ENCODE measurements at places on chromosomes 5 and 9.

DNA sequence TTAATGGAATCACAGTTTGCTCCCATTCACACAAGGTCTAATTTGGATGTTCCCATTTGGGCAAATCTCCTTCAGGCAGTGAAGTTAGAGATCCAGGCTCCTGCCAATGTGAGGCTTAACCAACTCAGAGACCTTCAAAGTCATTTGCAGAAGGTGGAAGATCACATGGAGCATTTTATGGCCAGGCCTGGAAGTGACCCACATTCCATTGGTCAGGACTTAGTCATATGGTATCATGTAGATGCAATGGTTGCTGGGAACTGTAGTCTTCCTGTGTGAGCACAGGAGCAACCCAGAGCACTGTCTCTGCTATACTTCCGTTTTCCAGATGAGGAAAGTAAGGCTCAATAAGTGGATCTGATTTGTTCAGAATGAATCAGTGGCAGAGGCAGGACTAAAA, 292.7 kb upstream of the SMARCA2 start:
- DNase-seq: no peak

DNA sequence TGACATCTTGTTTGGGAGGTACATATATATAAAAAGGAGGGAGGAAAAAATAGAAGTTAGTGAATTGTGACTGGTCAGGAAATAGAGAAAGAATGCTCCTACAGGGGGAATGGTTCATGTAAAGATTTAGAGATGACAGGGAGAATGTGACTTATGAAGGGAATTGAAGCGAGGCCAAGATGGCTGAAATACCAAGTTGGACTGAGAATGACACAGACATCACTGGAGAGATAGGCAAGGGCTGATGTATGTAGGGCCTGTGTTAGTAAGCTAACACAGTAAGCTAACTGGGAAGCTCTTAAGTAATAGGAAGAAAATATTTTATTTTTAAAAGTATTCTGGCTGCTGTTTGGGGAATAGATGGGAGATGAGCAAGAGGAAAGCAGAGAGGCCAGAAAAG, 286.3 kb downstream of the NNT start:
- DNase-seq: no peak

DNA sequence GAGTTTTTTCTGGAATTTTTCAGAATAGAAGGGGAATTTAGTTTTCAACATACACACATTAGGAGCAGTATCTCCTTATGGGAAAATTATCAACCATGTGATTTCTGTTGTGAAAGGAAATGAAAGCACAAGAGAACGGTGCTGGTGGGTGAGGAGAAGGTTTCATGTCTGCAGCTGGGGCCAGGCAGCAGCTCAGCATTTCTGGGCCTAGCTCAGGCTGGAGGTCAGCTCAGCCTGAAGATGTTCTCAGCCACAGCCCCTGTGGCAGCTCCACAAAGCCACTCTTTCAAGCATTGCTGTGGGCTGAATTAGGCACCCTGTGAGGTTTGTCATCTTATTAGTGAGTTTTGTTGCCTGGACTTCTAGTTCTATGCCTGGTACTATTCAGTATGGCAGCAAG, 90.3 kb downstream of the DIRAS2 start:
- DNase-seq: no peak

GRCh38 chr5:127186657-127187056, 103.9 kb upstream of the MEGF10 start:
- no peak for DNase-seq

DNA sequence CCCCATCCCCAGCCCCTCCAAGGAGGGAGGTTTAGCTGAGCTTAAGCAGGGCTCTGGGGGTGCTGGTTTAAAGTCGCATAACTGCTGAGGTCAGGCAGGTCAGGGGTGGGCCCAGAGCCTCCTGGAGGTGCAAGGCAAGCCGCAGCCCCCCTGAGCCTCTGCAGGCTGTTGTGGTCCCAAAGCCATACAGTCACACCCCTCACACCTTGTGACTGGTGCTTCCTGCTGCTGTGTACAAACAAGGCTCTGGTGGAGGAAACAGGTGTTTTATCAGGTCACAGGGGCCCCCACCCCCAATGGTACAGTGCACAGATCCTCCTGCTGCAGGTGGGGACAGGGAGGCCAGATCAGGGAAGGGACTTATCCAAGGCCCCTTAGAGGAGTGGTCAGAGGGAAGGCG, 8.0 kb downstream of the TCF7 start:
- DNase-seq: no peak

- DNase-seq: no peak
Measured at GRCh38 chr5:73312146-73312871, 136.3 kb downstream of the FOXD1 start.

- no peak for DNase-seq
Measured at GRCh38 chr9:16809912-16810610, 60.4 kb downstream of the BNC2 start.

DNA sequence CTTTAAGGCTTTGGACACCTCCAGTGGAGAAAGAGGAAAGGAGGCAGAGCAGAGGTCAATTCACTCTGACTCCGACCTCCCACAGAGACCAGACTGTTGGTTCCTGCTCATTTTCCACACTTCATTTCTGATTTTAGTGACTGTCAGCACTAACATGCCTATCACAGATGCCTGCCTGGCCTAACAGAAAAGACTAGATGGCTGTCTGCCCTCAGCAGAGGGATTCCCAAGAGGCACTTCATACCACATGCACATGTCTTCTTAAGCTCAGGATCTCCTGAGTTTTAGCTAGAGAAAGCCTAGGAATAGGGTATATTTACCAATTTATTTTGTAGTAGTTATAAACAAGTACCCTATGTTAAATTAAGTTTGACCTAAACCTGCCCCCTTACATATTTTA, 336.0 kb downstream of the ENC1 start:
- no peak for DNase-seq

GRCh38 chr9:84301851-84302250, 38.7 kb downstream of the SLC28A3 start:
- no peak for DNase-seq

- DNase-seq: no peak
Measured at GRCh38 chr5:180908998-180909731, 10.2 kb downstream of the BTNL8 start.

DNA sequence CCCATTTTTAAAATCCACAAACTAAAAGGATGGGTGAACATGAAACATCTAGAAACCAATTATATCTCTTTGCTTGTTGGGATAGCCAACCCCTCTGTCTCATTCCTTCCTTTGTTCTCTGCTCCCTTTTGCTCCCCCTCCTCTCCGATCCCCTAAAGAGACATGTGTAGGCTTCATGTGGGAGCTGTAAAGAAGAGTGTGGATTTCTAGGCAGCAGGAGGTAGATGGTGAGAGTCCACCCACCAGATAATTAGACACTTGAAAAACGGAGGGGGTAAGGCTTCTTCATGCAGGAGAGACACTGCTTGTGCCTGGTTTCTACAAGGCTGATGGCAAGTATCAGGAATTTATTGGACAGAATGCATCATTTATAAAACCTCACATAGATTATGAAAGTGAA, 27.3 kb upstream of the CFAP157 start:
- DNase-seq: no peak

GRCh38 chr9:108283696-108284095, 572.1 kb downstream of the ACTL7B start:
- no peak for DNase-seq
